ENCODE measurements at places on chromosomes 4 and X.

GRCh38 chrX:148788449-148788848 is 288.0 kb downstream of the AFF2 start:
- DNase-seq: no peak

- no peak for DNase-seq
These were observed 56.1 kb downstream of the INTS12 start for GRCh38 chr4:105652286-105652888.

DNA sequence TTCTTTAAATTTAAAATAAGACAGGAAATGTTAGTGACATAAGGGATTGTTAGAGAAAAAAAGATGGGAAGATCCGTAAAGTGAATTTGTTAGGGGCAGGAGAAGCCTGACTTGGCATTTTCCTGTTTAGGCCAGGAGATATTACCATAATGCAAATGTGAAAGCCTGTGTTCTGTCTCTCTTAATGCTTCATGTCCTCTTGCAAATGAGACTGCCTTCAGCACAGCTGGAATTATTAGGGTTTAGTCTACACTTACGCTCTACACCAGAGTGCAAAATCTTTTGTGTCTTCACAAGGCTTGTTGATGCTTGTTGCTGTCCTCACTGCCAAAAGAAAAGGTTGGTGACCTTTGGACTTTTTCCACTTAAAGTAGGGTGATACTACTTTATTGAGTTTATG is 56.8 kb downstream of the JADE1 start:
- DNase-seq: no peak

GRCh38 chr4:133424605-133425004 is 275.5 kb downstream of the PCDH10 start:
- DNase-seq: no peak

GRCh38 chrX:153791104-153791852 is 2.9 kb downstream of the IDH3G start:
- no peak for DNase-seq

DNA sequence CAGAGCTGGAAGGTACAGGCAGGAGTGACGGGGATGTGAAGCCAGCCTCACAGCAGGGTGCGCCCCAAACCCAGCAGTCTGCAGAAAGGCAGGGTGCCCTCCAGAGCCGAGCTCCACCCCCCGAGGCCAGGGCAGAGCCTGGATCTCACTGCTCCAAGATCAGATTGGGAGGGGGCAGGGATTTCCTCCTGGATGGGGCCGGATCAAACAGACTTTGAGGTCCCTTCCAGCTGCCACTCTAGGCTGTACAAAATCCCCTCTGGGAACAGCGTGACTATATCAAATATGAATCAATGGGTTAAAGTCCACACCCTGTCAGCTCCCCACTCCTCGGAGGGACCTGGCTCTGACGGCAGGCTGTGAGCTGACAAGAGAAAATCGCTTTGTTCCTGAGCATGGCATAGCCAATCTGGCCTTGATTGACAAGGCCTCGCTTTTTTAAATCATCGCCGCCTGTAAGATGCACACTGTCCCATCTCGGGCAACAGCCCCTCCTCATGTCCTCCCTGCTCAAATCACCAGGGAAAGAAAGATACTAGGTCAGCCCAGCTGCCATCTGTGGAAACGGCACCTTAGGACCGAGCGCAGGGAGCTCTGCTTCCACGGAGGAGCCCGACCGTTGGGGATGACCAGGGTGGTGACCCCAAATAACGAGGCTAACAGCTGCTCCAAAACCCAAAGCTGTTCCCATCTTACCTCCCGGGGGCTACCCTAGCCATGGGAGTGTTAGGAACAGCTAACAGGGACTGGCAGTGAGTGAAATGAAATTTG is 39.9 kb downstream of the PSAPL1 start:
- no peak for DNase-seq

- peak; percentile 97 for DNase-seq
These were observed 111.5 kb downstream of the AFAP1 start for GRCh38 chr4:7828011-7828720.

GRCh38 chr4:82618103-82618720 is 56.4 kb upstream of the TMEM150C start:
- no peak for DNase-seq

GRCh38 chrX:112849016-112849415 is 8.4 kb upstream of the AMOT start:
- peak; percentile 29 for DNase-seq

DNA sequence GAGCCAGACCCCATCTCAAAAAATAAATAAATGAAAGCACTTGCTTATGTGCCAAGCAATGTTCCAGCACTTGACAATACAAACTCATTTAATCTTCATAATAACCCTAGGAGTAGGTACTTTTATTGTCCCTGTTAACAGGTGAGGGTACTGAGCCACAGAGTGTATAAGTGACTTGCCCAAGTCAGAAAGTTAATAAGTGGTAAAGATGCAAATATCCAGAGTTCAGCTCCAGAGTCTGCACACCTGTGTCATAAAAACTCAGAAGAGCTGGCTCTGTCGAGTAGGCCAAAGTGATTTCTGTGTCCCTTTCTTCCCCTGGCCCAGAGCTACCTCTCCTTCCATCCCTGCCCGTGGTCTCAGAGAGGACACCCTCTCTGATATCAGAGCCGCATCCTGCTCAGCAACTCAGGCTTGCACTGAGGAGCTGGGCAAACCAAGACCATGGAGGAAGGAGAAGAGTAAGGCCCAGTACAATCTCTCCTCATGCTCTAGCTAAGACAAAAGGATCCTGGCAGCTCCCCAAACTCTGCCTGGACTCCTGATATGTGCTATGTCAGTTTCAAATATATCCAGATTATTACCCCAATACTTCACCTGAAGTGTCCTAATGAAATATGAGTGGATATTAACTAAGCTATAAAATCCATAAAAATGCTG is 136.3 kb downstream of the HS6ST2 start:
- no peak for DNase-seq
